ENCODE measurements at places on chromosomes 4 and X. TPM values are rescaled to one million over a fixed set of nuclear protein-coding genes. Genes with fewer than 3 reads are reported as not detected.

Gene PAGE4
- not detected for total RNA-seq

Gene REPS2
- 6.1 TPM for total RNA-seq

Gene KLF8
- total RNA-seq = 0.13 TPM

DNA sequence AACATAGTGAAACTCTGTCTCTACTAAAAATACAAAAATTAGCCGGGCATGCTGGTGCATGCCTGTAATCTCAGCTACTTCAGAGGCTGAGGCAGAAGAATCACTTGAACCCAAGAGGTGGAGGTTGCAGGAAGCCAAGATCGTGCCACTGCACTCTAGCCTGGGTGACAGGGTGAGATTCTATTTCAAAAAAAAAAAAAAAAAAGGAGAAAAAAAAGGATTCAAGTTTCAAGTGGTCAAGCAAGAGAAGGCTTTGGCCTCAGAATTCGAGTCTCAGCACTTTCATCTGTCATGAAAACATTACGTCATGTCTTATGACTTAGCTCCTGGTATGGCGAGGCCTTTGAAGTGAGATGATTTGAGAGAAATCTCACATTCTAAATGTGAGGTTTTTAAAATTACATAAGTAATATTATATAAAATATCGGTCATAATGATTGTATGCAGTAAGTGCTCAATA, 21.2 kb upstream of the DHRSX start:
- DNase-seq = no peak

DNA sequence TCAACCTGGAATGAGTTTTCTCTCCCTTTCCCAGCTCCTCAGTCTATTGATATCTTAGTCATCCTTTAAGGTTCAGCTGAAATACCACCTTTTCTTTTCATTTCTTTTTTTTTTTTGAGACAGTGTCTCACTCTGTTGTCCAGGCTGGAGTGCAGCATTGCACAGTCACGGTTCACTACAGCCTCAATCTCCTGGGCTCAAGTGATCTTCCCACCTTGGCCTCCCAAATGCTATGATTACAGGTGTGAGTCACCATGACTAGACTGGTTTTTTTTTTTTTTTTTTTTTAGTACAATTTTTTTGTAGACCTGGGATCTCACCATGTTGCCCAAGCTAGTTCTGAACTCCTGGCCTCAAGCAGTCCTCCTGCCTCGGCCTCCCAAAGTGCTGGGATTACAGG, 28.9 kb downstream of the AFF1 start:
- peak; percentile 20 for DNase-seq

DNA sequence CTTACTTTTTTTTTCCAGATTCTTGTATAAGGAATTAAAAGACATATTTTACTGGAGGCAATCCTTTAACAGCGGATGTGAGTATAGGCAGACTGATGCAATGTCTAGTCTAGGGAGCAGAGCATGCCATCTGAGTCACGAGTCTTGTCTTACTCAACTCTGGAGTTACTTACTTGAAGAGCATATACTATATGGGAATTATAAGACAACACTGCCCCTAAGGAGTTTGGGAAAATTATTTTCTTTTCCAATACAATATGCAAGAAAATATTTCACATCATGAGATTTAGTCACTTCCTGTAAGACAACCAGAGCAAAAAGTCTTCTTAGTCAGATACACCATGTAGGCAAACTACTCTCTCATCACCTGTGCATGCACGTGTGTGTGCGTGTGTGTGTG, 537.3 kb upstream of the FTHL17 start:
- DNase-seq = no peak

DNA sequence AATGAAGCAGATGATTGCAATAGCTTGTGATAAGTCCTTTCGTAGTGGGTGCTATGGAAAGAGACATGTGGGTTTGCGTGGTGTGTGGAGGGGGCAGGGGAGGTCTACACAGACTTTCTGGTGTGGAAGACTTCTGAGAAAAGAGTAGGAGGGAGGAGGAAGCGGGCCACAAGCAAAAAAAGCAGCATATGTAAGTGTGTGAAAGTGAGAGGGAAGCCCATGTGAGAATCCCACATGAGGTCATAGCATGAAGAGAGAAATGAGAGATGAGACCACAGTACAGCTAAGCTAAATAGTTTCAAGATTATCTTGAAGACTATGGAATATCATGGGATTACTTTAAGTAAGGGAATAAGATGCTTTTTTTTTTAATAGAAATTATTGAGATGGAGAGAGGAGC, 2039.9 kb upstream of the TENM3 start:
- DNase-seq = no peak

DNA sequence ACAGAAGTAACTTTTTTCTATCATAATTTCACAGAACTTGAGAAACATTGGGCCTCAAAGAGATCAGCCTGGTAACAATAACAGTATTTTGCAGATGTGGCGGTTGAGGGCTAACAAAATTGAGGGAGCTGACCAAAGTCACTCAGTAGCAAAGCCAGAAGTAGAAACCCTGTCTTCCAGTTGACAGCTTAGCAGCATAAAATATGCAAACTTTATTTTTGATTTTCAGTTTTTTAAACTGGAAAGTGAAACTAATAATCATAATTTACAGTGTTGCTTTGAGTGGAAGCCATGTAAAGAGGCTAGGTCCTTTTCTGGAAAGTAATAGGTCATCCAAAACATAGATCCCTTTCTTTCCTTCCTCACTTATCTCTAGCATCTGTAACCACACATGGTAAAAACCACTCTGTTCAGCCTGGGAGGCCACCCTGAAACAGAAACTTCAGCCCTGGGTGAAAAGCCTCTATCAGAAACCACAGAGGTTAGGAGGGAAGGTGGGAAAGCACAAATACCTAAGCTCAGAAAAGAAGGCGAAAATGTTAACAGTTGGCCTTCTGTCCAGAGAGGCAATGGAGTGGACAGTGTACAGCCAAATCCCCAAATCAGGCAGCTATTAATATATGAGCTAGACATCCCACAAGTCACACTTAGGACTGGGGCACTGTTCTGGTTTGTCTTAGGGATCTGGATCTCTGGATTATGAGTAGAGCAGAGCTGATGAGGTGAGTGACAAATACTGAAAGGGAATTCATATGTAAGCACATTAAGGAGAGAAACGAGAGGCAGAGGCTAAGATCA, 61.1 kb upstream of the ARSJ start:
- no peak for DNase-seq

DNA sequence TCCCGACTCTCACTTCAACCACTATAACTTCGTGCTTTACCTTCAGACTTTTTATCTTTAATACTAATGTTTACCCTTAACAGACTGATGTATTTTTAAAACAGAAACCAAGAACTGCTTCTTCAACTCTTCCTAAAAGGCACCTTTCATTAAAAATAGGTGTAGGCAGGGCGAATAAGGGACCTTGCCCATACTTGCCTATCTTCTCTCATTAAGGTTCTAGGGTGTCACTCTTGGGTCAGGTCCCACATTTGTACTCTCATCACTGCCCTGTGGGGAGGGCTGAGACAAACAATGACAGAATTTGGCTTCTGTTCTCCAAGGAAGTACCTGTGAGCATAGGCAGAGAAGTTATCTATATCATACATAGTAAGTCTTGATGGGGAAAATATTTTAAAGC, 69.7 kb downstream of the ANKRD50 start:
- no peak for DNase-seq
